ENCODE measurements at places on chromosomes 11 and 22. TPM values are rescaled to one million over a fixed set of nuclear protein-coding genes. Genes with fewer than 3 reads are reported as not detected.

NPAS4 gene
- total RNA-seq: not detected

MPZL3 gene
- 69.3 TPM for total RNA-seq

SCN4B gene
- total RNA-seq: 0.08 TPM

KRTAP5-2 gene
- total RNA-seq: not detected

- no peaks in the 10 kb centered on the region for H3K27me3 ChIP-seq
- H3K4me3 ChIP-seq: no peak overlapping the region
- no peak overlapping the region for H3K27ac ChIP-seq
- DNase-seq: no peak
- H3K36me3 ChIP-seq: no peaks in the 10 kb centered on the region
- no peaks in the 10 kb centered on the region for H3K4me1 ChIP-seq
Observed at GRCh38 chr11:115889712-115890111, 385.5 kb upstream of the CADM1 start.

DNA sequence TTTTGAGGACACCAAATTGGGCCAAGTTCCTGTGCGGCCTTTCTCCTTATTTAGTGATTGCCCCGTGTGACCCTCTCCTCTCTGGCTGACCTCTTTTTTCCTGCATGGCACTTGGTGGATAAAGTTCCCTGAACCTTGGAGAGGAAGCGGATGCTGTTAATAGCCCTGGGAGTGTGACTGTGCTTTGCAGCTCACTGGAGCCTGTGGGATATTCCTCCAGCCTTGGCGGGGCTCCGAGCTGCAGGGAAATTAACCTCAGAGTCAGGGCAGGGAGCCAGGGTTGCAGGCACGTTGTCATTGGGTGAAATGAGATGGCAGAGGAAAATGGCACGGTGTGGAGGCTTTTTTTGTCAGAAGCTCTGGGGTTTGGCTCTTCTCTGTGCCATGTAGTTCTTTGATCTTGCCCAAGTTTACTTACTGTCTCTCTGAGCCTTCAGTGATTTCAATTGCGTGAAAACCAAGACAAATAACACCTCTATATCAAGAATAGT, 965 bp downstream of the OR9Q1 start:
- no peak overlapping the region for H3K27ac ChIP-seq
- no peak for DNase-seq
- no peaks in the 10 kb centered on the region for H3K27me3 ChIP-seq
- no peak overlapping the region for H3K4me3 ChIP-seq
- no peaks in the 10 kb centered on the region for H3K4me1 ChIP-seq

GRCh38 chr11:26087120-26087935, 244.6 kb upstream of the ANO3 start:
- no peak for DNase-seq
- no peak overlapping the region for H3K27ac ChIP-seq
- no peaks in the 10 kb centered on the region for H3K4me1 ChIP-seq

DNA sequence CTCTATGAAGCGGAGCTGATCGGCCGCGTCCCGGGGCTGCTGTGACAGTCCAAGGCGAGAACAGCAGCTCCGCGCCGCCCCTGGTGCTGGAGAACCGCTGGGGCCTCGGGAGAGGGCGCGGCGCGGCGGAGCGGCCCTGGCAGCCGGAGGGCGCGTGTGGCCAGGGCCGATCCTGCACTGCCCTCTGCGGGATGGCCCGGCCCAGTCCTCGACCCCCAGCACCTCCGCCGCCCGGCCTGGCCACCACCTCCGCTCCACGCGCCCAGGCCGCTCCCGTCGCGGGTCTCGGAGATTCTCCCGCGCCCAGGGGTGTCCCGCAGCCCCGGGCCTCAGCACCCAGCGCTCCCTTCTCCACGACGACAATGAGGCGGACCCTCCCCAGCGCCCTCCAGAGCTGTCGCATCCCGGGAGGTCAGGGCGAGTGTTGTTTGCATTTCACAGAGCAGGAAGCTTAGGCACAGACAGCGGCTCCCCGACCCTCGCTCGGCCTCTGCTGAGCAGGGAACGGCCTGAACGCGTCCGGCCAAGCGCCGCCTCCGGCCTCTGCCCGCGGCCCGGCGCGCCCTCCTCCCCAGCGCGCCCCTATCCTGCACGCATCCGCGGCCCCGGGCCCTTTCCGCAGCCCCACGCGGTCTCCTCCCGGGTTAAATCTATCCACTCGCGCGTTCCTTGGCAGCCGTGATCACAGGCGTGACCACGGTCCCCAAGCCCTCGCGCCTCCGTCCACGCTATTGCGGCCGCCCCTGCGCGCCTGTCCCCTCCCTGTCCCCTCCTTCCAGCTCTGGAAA, 109.7 kb downstream of the WNT7B start:
- no peak overlapping the region for H3K27ac ChIP-seq
- peaks cover 29% of the 10 kb centered on the region for H3K27me3 ChIP-seq
- H3K36me3 ChIP-seq: no peaks in the 10 kb centered on the region
- no peak for DNase-seq
- no peak overlapping the region for H3K4me3 ChIP-seq
- peaks cover 8% of the 10 kb centered on the region for H3K4me1 ChIP-seq

DNA sequence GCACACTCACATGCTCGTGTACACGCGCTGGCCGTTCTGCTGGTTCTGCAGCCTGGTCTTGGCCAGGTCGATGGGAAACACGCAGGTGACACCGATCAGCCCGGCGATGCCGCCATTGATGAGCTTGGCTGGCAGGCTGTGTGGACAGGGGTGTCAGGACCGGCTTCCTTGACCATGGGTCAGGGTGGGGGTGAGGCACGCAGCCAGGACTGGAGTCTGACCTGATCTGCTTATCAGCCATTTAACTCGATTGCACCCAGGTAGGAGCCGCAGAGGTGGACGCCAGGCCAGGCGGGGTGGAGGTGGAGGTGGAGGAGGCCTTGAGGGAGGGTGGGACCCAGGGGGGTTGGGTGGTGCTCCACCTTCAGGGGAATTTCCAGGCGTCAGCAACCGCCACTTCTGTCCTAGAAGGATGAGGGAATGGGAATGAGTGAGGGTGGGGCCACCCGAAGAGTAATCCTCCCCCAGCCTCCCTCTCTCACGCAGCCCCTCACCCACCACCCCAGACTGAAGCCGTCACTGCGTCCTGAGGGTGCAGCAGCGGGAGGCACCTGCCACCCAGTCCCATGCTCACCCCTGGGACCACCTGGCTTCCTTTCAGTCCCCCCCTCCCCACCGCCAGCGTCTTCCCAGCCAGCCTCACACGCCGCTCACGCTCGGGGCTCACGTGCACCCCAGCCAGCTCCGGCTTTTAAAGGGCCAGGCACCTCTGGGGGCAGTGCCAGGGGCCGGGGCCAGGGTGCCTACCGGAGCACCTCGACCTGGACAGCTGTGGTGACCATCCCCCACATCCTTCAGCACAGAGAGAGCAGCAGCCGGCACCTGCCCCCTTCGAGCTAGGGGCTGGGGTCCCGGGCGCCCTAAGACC, 3.1 kb downstream of the SLC25A22 start:
- peak overlapping the region; percentile 93 for H3K4me3 ChIP-seq
- peaks cover 4% of the 10 kb centered on the region for H3K4me1 ChIP-seq
- no peak for DNase-seq
- H3K27me3 ChIP-seq: no peaks in the 10 kb centered on the region

GRCh38 chr22:37383341-37383740, 43.9 kb downstream of the ELFN2 start:
- no peaks in the 10 kb centered on the region for H3K36me3 ChIP-seq
- H3K27me3 ChIP-seq: peaks cover 4% of the 10 kb centered on the region
- H3K27ac ChIP-seq: no peak overlapping the region
- H3K4me3 ChIP-seq: no peak overlapping the region

GRCh38 chr22:43266076-43266475, 77.1 kb downstream of the SCUBE1 start:
- H3K27ac ChIP-seq: no peak overlapping the region
- DNase-seq: no peak
- no peak overlapping the region for H3K4me3 ChIP-seq
- no peaks in the 10 kb centered on the region for H3K36me3 ChIP-seq
- H3K27me3 ChIP-seq: peaks cover under 1% of the 10 kb centered on the region

DNA sequence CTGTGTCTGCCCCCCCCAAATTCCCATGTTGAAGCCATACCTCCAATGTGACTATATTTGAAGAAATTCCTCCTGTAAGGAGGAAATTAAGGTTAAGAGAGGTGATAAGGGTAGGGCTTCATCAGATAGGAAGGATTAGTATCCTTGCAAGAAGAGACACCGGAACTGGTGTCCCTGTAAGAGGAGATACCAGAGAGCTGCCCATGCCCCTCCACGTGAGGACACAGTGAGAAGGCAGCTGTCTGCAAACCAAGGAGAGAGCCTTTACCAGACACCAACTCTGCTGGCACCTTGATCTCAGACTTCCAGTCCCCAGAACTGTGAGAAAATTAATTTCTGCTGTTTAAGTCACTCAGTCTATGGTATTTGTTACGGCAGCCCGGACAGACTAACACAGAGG, 109.3 kb downstream of the ARFGAP2 start:
- H3K27me3 ChIP-seq: no peaks in the 10 kb centered on the region
- H3K36me3 ChIP-seq: no peaks in the 10 kb centered on the region
- no peak overlapping the region for H3K27ac ChIP-seq

- no peaks in the 10 kb centered on the region for H3K36me3 ChIP-seq
- no peak for DNase-seq
- H3K27ac ChIP-seq: no peak overlapping the region
- no peak overlapping the region for H3K4me3 ChIP-seq
Observed at GRCh38 chr22:27309697-27310096, 491.9 kb downstream of the MN1 start.

DNA sequence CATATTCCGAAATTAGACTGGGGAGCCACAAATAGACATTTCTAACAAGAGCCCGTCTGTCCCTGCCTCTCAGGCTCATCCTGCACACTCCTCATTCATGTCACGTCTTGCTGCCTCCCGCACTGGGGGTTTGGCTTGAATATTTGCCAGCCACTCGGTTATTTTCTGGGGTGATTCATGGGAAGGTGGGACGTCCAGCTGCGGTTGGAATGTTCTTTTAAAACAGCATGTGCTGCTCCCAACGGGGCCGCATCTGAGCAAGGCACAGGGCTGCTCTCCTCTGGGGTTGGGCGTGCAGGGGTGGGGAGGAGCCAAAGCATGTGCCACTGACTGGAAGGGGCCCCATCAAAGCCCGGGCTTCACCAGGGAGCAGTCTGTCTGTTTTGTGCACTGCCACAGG, 25.9 kb upstream of the SLC5A4 start:
- no peaks in the 10 kb centered on the region for H3K36me3 ChIP-seq
- H3K4me1 ChIP-seq: no peaks in the 10 kb centered on the region
- no peak for DNase-seq

DNA sequence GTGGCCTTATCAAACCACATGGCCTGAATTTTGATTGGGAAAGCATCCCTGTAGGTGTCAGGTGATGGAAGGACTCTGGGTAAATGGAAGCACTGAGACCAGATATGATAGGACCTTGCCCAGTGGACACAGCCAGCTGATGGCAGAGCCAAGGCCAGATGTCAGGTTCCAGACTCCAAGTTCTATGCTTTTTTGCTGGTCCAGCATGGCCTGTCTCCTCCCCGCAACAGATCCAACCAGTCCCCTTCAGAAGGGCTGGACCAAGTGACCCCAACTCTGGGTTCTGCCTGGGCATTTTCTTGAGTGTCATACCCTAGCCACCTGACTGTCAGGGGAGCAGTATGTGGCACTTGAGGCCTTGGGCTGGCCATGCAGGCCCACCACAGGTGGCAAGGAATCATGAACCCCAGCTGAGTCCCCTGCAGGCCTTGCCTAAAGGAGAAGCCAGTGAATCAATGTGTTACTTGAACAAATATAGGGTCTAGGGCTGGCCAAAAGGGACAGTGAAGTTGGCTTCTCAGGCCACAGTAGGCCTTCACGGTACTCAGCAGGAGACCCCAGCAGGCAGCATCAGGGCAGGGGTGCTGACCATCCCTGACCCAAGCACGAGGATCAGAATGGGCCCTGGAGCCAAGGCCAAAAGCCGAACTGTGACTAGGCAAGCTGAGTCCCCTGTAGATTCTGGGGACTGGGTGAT, 27.1 kb downstream of the KCNQ1OT1 start:
- no peak overlapping the region for H3K27ac ChIP-seq
- no peaks in the 10 kb centered on the region for H3K4me1 ChIP-seq
- H3K36me3 ChIP-seq: no peaks in the 10 kb centered on the region
- no peaks in the 10 kb centered on the region for H3K27me3 ChIP-seq
- DNase-seq: no peak
- H3K4me3 ChIP-seq: no peak overlapping the region

DNA sequence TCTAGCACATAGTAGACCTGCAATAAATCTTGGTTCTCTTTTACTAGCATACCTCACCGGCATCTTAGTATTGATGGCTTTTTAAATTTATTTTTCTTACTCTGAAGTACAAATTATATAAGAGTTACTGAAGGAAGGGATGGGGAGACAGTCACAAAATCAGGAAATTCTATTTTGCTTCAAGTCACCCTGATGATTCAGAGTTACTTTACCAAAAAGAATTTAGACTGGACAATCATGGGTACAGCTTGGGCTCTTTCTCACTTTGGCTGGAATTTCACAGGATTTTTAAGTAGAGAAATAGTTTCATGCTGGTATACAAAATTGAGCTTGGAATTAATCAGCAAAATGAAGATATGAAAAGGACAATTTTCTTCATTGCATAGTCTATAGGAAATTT, 919.2 kb downstream of the METTL15 start:
- no peak overlapping the region for H3K4me3 ChIP-seq
- H3K4me1 ChIP-seq: no peaks in the 10 kb centered on the region
- H3K27me3 ChIP-seq: no peaks in the 10 kb centered on the region
- no peak overlapping the region for H3K27ac ChIP-seq
- no peaks in the 10 kb centered on the region for H3K36me3 ChIP-seq
